T follicular helper cell (primary cell): ENCODE measurements at places on chromosomes 3 and 15.

DNA sequence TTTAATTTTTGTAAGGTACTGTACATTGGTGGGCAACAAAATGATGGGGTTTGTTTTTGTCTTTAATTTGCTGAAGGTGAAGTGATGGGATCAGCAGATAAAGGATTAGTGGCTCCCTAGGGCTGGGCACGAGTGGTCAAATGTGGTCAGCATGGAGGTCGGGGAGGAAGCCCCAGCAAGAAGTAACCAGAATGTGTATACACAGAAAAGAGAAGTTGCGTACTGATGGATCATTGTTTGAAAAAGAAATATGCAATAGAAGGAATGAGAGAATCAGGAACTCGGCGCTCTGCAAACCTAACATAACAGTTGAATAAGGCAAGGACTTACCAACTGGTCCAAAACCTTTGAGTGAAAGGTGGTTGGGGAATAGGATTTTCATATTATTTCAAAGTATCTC is 1.5 kb downstream of the TMOD2 start:
- DNase-seq = no peak

DNA sequence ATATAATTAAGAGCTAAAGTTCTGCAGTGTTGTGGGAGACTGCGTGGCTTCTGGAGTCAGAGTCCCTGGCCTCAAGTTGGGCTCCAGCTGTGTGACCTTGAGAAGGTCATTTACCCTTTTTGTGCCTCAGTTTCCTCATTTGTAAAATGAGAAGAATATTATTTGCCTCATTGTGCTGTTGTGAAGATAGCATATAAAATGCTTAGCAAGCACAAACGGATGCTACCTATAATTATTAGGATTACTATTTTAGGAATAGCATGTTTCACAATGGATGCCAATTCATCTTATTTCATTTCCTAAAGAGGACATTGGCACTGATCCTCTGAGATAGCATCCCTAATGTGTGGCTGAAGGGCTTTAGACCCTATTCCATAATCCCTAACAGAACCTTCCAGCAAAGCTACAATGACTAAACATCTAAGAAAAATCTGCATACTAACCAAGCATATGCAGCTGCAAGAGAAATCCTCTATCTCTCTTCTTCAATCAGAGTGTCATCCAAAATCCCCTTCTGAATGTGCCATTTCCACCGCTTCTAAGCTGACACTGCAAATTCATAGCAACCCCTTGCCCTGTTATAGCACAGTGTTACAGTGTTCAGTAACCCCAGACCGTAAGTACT is 148.3 kb downstream of the RBMS3 start:
- no peak for DNase-seq

DNA sequence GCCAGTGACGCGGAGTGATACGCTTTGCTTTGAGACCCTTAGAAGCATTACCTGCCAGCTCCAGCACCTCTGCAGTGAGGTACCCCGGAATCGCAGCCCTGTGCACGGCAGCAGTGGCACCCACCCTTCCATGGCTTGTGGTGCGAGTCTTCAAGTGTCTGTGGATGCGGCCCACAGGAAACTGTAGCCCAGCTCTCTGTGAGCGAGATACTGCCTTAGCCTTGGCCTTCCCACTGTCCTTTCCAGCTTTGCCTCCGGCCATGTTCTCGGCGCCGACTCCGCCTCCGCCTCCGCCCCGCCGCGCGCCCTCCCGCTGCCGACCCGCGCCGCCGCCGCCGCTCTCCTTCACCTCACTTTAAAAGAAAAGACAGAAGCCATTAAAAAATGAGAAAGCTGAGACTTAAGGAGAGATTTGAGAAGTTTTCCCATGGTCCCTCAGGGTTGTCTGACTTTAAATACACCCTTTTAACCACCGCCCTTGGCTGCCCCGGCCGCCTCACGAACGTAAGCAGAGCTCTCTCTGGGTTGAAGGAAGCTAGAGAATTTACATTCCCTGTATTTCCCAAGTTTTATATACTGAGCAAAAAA is 78.5 kb upstream of the FAM174B start:
- no peak for DNase-seq

GRCh38 chr3:190366133-190366532 is 21.8 kb upstream of the CLDN16 start:
- DNase-seq = no peak

DNA sequence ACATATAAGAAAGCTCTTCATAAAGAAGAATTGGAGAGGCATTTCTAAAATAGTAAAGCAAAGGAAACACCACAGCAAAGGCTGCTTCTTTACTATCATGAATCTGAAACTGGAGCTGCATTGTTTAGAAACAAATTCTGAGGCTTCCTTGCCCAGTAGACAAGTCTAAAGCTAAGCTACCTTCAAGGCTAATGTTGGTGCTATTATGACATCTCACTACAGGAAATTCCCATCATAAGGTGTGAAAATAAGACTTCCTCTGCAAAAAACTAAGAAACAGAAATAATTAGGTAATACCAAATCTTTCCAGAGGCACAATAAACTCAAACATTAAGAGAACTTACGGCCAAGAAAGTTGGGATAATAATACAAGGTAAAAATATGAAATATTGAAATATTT is 89.9 kb upstream of the P3H2 start:
- DNase-seq = no peak

- no peak for DNase-seq
Measured at GRCh38 chr3:109831403-109831802, 494.1 kb upstream of the DPPA4 start.
